Epithelial cell of proximal tubule (primary cell): ENCODE measurements at places on chromosomes 3 and 15.

GRCh38 chr3:45029216-45029615 lies 3.1 kb downstream of the CLEC3B start:
- DNase-seq = no peak

- DNase-seq = no peak
Measured at GRCh38 chr15:39255760-39256159, 325.1 kb upstream of the THBS1 start.

DNA sequence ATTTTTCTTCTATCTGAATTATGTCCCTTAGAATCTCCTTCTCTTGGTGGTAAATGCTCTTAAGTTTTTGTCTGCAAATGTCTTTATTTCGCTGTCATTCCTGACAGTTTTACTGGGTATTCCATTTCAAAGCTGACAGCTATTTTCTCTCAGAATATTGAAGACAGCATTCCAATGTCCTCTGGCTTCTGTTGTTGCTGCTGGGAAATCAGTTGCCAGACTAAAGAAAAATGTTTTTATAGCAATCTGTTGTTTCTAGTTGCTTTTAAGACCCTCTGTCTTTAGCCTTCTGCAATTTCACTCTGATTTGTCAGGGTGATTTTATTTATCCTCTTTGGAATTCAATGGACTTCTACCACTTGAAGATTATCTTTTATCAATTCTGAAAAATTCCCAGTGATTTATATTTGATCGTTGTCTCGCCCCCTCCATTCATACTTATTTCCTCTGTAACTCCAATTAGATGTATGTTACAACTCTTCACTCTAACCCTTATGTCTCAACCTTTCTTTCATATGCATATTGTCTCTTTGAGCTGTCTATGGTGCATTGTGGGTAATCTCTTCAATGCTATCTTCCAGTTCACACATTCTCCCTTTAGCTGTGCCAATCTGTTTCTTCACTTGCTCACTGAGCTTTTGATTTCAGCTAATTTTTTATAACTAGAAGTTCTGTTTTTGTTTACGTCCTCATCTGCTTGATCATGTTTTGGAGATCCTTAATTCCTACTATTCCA lies 23.5 kb downstream of the UBXN7 start:
- DNase-seq = no peak

DNA sequence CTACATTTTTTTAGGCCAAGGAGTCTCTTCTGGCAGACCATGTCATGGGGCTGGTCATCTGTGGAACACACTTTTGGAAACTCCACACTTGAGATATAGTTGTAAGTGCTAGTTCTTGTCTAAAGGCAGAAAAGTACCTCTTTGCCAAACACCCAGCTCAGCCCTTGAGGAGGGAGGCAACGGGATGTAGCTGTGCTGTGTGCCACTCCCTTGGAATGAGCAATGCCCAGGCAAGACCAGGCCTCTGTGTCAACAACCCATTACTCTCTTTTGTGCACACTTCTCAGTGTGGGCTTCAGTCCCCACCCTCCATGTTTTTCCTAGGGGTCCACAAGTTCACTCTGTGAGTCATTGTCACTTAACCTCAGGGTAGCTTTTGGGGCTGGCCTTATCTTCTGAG lies 528.3 kb upstream of the CFAP20DC start:
- no peak for DNase-seq

GRCh38 chr3:147409143-147410115 lies at the start of gene ZIC1:
TSS of gene ZIC1 (plus strand) at chr3:147409365. CDS start at chr3:147410113, 748 bp downstream.
- no peak for DNase-seq

- DNase-seq = no peak
Measured at GRCh38 chr3:138463724-138464490, 29.5 kb downstream of the ESYT3 start.

DNA sequence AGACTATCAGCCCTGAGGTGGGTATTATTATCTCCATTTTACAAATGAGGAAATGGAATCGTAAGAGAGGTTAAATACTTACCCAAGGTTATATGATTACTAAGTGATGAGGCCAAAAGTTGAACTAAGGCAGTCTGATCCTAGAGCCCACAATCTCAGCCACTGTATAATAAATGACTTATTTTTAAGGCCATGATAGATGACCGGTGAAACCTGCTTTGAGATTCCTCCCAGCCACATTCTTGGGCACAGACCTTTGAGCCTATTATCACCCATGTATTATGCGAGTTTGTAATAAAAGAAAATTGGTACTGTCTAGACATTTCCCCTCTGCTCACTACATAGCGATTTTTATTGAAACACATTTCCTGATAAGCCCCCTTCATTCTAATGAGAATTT lies 37.4 kb downstream of the POLQ start:
- DNase-seq = no peak

DNA sequence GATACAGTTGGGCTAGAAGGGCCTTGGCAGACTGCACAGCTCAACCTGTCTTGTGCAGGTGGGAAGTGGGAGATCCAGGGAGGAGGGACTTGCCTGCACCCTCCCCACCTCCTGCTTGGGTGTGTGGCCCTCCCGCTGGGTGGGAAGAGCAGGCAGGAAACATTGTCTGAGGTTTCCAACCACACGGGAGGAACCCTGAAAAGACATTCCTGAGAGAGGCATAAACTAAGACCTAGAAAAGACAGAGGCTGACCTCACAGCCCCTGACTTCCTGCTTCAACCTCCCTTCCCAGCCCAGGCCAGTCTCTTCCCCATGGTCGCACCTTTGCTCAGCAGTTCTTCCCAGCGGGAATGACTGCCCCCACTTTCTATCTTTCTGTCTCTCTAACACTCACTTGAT lies 46.3 kb upstream of the INSYN1 start:
- no peak for DNase-seq

DNA sequence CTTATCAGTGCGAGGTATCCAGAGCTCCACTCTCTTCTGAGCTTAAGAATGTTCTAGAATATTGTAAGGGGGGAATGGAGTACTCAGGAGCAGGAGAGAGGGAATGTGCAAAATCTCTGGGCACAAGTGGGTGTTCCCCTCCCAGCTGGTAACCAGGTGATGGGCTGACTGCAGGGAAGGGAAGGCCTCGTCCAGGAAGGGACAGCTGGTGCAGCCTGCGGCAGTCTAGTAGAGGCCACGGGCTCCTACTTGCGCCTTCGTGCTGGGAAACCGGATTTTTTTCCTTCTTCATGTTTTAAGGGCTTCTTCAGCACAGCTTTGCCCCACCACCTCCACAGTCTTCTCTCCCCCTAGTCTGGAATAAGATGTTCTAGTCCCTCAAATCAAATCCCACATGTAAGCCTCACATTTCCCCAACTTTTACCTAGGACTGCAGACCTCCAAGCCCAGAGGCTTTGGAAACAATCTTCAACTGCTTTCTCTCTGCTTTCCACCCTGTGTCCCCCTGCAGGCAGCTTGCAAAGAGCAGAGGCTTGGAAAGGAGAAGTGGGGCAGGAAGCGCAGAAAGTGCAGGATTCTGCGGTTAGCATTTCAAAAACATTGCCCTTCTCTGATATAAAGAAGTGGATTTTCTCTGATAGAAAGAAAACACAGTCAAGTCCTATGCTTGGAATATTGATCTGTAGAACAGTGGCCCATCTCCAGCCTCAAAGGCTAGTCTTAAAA lies 11.9 kb upstream of the CGNL1 start:
- DNase-seq = no peak

GRCh38 chr15:59276225-59277178 lies 69.9 kb downstream of the LDHAL6B start:
- no peak for DNase-seq

- DNase-seq = no peak
Measured at GRCh38 chr3:189204167-189204866, 32.5 kb downstream of the TPRG1 start.

- DNase-seq = no peak
Measured at GRCh38 chr15:95644100-95644875, 686.2 kb upstream of the NR2F2 start.

GRCh38 chr3:30437171-30437601 lies 169.2 kb upstream of the TGFBR2 start:
- DNase-seq = no peak

DNA sequence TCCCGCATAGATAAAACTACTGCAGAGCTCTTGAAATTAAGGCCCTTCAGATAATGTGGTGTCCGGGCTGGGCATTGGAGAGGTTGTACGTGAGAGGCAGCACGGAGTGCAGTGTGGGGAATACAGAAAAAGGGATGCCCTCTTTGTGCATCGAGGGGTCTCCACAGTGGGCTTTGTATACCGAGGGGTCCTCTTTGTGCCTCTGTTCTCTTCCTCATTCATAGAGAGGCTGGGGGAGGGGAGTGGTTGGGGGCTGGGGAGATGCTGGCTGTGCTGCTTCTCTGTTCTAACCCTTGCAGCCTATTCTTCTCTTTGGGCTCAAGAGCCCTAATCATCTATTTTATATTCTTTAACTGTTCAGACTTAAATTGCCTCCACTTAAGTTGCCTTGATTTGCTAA lies 74.3 kb upstream of the NDN start:
- no peak for DNase-seq

DNA sequence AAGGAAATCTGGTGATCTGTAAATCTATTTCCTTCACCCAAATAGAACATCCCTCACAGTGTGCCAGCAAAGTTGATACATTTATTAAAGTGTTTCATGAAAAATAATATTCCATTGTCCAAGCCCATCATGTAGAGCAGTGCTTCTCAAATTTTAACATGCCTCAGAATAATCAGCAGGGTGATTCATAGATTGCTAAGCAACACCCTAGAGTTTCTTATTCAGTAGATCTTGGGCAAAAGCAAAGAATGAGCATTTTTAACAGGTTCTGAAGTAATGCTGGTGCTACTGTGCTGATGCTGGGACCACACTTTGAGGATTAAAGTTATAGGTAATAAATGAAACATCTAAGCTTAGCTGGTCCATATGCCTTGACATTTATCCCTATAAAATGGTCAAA lies 210.5 kb downstream of the ZIC4 start:
- DNase-seq = no peak

GRCh38 chr3:127425505-127426443 lies 137.9 kb upstream of the PRR20G start:
- DNase-seq = no peak

- DNase-seq = no peak
Measured at GRCh38 chr3:59191651-59192050, 141.8 kb upstream of the CFAP20DC start.
